ENCODE measurements at places on chromosomes 5 and 9.

DNA sequence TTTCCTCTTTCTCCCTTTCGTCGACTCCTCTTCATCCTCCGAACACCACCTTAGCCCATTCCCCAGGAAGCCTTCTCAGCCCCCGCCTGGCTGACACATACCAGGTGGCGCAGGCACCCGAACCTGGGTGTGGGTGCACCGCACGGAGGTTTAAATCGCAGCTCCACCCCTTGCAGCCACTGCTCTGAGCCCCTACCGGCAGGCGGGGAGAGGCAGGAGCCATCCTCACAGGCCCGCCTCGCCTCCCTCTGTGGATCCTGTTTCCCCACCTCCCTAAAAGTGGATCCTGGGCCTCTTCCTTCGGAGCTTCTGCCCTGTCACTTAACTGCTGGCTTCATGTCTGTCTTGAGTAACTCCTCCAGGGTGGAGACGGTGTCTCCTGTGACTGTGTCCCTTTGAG, 110.7 kb downstream of the OLFM1 start:
- no peak for DNase-seq

DNA sequence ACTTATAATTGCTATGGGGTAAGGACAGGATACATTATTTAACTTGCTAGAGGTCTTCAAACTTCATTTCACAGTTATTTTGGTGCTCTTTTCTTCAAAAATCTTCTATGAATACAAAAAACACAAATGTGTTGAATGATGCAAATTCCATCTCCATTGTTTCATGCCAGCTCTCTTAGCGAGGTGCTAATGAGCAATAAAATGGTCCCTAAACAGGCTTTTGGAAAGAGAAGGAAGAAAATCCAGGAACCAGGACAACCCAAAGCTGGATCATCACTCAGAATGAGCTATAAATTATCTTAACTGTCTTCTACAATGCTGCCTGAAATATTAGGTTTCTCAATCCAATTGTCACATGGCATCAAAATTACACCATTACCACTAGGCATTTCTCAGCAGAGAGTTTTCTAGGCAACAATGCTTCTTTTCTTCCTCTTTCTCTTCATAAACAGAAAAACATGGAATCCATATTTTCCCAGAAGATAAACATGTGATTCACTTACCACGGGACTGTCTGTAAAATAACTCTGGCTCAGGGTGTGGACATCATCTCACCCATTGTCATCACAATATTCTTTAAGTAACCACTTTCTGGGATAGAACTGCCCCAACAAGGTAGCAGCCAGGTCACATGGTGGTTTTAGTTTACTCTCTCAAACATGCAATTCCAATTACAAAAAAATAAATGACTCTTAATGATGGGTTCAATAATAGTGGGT, 249.4 kb downstream of the NPR3 start:
- no peak for DNase-seq

GRCh38 chr5:142871363-142872193, 101.4 kb downstream of the ARHGAP26 start:
- no peak for DNase-seq

DNA sequence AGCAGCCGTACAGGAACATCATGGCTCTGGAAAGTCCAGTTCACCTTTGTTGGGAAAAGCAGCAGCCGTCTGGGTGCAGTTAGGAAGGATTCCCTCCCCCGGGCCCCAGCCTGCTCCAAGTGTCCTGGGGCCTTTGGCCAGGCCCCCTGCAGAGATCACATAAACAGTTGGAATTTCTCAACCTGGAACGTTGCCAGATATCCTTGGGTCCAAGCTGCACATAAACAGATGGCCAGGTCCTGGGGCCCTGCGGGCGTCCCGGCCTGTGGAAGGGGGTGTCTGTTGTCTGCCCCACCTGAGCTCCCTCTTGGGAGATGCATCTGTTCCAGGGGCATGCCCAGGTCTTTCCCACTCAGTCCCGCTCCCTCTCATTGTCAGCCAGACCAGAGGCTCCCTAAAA, 92.7 kb downstream of the COL5A1 start:
- no peak for DNase-seq

DNA sequence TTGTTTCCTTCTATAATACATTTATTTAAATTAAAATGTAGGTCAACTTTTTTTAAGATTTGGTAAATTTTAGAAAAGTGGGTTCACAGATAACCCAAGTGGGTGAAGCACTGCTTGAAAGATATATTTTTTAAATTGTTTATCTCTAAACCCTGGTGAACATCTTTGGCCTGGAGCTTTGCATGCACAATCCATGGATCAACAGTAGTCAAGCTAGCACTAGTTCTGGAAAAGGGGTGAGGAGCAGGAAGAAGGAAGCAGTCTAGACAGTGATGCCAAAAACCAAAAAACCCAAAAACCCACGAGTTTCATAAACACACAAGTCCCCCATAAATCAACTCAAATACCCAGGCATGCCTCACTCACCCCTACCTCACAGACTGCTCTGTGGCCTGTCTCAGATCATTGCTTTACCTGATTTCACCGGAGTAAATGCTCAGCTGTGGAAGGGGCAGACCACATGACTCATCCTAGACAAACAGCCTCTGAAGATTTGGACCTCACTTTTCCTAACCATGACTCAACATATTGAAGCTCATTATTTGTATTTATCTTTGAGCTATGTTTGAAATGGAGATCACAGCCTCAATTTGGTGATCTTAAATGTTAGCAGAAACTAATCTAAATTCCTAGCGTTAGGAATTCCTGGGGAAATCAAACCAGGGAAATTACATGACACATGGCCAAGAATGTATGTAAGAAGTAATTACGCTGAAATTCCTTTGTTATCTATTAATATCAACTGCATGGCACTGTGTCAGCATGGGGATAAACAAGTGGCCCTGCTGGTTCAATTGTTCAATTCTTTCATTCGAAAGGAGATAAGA, 149.6 kb downstream of the ZNF608 start:
- no peak for DNase-seq

- DNase-seq: no peak
Measured at GRCh38 chr9:72363908-72364678, 915 bp downstream of the ZFAND5 start.

DNA sequence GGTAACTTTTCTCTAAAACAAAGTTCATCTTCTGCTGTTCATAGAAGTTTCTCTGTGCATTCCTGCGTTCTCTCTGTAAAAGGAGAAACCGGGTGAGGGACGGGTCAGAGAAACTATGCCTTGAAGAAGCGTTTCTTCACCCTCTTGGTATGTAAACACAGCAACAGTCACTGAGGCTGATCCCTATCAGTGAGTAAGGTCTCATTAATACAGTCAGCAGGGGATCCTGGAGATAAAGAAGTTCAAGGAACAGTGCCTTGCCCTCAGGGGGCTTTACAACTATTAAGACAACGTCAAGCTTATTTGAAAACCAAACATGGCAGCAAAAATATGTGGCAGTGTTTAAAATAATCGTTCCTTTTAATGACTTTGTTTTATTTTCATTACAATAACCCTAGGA, 202.9 kb upstream of the IL12B start:
- no peak for DNase-seq

DNA sequence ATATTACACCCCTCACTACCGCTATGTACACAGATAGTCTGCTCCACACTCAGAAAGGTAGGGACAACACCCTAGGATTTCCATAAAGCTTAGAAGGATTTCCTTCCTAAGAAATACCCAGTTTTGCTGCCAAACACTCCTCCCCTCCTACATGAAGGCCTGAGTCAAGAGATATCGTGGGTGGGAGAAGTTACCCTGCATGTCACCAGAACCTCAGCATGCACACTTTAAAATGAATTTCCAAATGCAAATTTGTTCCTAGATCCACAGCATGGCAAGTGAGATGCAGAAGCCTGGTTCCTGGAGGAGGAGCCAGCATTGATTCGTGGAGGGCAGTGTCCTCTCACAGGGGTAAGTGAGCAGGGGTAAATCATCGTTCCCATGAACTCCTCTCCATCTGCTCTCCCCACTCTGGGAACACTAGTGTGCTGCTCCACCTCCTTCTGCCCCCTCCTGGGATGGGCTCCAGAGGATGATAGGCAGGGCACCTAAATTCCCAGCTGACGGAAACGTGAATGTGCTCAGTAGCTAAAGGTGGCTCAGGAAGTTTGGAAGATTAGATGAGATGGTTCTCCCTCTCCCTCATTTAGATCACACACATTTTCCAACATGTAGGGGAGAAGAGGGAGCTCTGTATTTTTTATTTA, 76.7 kb downstream of the PDE4D start:
- no peak for DNase-seq

- no peak for DNase-seq
Measured at GRCh38 chr9:73034962-73035361, 82.1 kb upstream of the ALDH1A1 start.

DNA sequence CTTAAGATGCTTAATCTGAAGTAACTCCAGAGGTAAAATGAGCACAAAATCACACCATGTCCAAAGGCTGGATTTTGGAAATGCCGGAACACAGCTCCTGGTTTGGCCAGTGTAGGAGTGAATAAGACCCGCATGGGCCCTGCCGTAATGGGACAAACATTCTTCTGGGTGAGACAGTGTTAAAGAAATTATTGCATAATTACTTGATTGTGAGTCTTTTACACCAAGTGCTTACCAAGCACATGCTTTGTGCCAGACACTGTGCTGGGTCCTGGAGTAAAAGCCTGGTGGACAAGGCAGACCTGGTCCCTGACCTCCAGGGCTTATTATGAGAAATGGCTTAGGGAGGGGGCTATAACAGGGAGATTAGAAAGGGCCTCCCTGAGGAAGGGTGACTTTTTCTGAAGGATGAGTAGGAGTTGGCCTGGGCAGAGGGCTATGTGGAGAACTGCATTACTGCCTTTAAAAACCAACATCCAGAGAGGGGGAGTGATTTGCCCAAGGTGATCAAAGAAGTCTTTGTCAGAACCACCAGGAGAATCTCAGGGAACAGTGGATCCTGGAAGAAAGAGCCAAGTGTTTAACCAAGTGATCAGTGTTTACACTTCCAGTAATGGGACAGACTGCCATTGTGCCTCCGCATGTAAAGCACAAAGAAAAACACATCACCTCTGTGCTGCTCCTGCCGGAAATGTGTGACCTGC, 3.5 kb downstream of the PDE6A start:
- no peak for DNase-seq

- DNase-seq: peak; percentile 27
Measured at GRCh38 chr5:158951436-158952247, 148.1 kb downstream of the EBF1 start.

- no peak for DNase-seq
Measured at GRCh38 chr9:105138306-105138801, 106.1 kb upstream of the SLC44A1 start.

GRCh38 chr9:82149501-82149946, 161.0 kb downstream of the SPATA31D1 start:
- DNase-seq: no peak

- peak; percentile 20 for DNase-seq
Measured at GRCh38 chr9:21110708-21111576, 30.7 kb downstream of the IFNW1 start.

GRCh38 chr5:172117977-172118701, 69.9 kb downstream of the STK10 start:
- no peak for DNase-seq

GRCh38 chr5:119951330-119951934, 322.1 kb downstream of the FAM170A start:
- DNase-seq: no peak

DNA sequence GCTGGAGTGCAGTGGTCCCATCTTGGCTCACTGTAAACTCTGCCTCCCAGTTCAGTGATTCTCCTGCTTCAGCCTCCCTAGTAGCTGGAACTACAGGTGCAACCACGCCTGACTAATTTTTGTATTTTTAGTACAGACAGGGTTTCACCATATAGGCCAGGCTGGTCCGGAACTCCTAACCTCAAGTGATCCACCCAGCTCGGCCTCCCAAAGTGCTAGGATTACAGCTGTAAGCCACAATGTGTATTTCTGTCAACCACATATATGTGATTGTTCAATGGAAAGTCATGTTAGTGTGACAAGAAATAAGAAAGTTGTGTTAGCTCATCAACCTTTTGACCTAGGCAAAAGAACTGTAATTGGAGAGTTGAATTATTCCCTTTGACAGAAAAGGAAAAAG, 677.1 kb upstream of the CHD1 start:
- DNase-seq: no peak

- no peak for DNase-seq
Measured at GRCh38 chr5:134477462-134478245, 47.8 kb upstream of the JADE2 start.
